Stimulated activated CD8-positive, alpha-beta memory T cell treated with anti-CD3 and anti-CD28 coated beads, Interleukin-2, amount 100 ng/mL, for 1 hour (primary cell): ENCODE measurements at places on chromosomes 1 and 21.

DNA sequence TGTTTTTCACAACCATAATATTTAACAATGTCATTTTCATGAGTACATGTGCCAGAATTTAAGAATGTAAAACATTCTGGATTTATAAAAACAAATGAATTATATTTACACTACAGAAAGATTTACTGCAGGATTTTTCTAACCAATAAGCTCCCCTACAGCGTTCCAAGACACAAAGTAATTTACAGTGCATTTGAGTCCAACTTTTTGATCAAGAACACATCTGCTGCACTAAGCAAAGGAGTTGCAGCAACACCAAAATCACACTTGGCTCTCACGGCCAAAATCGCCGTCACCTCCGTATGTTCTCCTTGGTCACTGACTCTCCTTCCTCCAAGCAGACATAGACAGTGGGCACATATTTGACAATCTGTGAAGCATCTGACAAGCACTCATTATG, 7.7 kb downstream of the VPS26C start:
- no peak for DNase-seq

GRCh38 chr1:13813398-13814012, 113.5 kb downstream of the PRDM2 start:
- DNase-seq = peak; percentile 19

DNA sequence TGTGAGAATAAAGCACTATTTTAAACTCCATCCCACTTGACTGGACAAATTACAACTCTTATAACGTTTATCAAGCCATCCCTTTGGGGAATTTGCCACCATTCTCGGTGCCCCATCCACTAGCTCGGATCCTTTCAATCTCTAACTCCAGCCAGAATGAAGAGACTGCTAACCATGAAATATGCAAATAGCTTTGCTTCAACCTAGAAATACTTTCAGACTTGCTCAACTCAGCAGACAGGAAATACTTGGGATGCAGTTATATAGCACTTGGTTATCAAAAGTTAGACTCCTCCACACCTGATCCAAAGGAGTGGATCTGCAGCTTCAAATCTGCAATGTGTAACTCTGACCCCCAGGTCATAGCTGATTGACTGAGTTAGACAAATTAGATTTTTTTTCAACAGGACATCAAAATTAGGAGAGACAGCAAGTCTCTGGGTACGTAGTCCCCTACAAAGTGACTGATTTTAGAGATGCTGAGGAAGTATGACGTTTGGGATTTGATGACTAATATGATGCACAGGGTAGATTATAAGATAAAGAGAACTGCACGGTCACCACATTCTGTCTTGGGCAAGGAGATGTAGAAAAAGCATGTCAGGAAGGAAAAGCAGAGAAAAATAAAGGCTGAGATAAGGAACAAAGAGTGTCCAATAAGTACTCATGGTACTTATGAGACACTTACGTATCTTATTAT, 496.0 kb downstream of the AGBL4 start:
- DNase-seq = no peak

DNA sequence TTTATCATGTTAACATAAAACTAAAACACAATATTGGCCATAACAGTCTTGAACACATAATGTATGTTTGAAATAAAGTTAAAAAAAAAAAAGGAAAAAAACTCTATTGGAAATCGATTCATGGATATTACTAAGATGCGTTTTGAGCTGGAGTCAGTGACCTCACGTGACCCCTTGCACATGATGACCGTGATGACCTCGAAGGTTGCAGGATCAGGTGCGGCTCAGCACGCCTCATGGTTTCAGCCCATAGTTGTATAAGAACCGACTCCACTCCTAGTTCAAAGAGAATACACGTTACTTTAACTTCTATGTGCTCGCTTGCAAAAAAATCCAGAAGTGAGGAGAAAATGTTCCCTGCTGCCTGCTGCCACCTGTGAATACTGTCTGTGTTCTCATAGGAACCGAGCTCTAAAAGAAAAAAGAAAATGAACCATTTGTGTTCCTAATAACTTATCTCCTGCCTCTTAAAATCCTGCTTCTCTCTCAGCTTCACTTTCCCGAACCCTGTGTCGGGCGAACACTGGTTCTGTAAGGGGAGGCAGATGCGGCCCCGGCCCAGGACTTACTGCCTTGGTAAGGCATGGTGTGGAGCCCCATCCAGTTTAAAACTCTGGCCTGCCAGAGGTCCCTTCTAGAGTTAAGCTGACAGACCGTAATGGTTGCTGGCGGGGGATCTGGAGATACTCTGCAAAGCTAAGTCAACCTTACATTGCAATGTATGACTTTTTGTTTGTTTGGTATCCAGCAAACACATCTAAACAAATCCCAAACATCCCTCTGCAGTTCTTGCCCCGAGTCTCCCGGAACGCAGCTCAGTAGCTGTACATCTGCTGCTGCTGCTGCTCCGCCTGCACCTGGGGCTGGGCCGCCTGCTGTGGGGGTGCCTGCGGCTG, 33.8 kb upstream of the RIPK4 start:
- no peak for DNase-seq

DNA sequence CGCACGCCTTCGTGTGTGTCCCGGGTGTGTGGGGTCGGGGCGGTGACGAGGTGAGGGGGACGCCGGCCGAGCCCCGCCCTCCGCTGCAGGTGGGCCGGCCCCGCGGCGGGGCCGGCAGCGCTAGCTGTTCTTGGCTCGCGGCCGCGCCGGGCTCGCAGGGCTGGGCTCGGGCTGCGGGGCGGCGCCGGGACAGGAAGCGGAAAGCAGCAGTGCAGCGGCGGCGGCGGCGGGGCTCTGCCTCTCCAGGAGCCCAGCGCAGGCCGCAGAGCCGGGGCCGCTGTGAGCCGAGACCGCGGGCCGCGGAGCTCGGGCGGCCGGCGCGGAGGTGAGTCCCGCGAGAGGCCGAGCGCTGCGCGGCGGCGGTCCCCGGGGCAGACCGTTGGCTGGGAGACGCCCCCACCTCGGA, at the start of gene VANGL1:
Gene VANGL1 (plus strand): TSS at position 209 of the 406 bp plus-strand sequence. CDS start 9,444 bp downstream, outside the sequence.
- DNase-seq = no peak

GRCh38 chr1:44787506-44787905, 464 bp downstream of the BEST4 start:
- DNase-seq = no peak

DNA sequence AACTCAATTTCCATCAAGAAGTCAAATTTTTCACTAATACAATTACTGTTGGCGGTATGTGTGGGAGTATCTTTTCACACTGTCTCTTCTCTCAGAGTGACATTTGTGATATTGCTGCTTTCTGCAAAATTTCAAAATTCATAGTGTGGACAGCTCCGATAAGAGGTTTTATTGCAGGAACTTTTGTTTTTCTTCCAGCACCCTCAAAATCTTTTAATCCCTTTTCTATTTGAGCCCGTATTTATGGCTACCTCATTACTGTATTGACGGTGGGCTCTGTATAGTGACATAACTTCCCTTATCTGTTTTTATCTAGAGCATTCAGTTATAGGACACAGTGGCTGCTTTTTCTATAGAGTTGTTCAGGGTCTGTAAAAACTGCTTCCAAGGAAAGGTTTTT, 794.4 kb upstream of the TMPRSS15 start:
- DNase-seq = no peak

- DNase-seq = no peak
Measured at GRCh38 chr1:195831789-195832188, 776.5 kb downstream of the KCNT2 start.

GRCh38 chr1:32568929-32569328, 29.7 kb downstream of the ZBTB8A start:
- DNase-seq = no peak

GRCh38 chr1:221239792-221240191, 360.5 kb downstream of the HLX start:
- DNase-seq = no peak

DNA sequence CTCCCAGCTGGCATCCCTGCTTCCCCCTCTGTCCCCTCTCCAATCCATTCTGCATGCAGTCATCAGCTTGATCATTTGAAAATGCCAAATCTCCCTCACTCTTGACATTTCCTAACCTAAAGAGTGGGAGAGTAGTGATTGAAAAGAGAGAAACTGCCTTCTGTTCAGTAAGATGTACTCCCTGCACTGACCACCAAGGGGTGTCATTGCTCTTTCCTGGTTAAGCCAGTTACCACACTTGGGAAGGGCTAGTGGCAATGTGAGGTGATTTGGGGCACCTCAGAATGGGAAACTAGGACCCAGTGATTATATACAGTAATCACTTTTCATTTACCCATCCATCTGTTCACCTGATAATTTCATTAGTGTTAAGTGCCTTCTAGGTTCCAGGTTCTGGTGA, 6.9 kb upstream of the TMEM269 start:
- no peak for DNase-seq

DNA sequence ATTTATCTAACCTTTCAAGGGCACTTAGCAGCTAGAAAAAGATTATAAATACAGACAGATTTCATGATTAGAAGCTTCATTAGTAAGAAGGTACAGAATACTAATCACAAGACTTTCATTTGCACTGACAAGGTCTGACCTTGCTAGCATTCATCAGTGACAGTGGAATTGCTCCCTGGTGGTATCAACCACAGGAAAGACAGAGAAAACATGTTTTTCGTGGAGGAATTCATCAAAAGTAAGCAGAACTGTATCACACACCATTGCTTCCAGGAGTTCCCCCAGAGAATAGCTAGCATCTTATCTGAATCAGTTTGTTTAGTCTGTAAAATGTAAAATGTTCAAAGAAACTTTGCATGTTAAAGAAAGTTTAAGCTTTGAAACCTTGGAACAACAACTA, 20.6 kb upstream of the CRB1 start:
- DNase-seq = no peak

GRCh38 chr1:108877348-108878159, 769 bp downstream of the GPSM2 start:
- DNase-seq = no peak

- DNase-seq = no peak
Measured at GRCh38 chr21:36803816-36804439, 105.0 kb downstream of the SIM2 start.

- no peak for DNase-seq
Measured at GRCh38 chr1:212034516-212035122, 738 bp downstream of the INTS7 start.

GRCh38 chr1:50681931-50682330, 258.7 kb upstream of the DMRTA2 start:
- no peak for DNase-seq

GRCh38 chr1:25711555-25712298, 88.3 kb upstream of the SELENON start:
- DNase-seq = peak; percentile 26

- peak; percentile 43 for DNase-seq
Measured at GRCh38 chr1:229661022-229661877, 35.2 kb downstream of the URB2 start.

- no peak for DNase-seq
Measured at GRCh38 chr1:46676531-46676930, 4.9 kb downstream of the TEX38 start.

DNA sequence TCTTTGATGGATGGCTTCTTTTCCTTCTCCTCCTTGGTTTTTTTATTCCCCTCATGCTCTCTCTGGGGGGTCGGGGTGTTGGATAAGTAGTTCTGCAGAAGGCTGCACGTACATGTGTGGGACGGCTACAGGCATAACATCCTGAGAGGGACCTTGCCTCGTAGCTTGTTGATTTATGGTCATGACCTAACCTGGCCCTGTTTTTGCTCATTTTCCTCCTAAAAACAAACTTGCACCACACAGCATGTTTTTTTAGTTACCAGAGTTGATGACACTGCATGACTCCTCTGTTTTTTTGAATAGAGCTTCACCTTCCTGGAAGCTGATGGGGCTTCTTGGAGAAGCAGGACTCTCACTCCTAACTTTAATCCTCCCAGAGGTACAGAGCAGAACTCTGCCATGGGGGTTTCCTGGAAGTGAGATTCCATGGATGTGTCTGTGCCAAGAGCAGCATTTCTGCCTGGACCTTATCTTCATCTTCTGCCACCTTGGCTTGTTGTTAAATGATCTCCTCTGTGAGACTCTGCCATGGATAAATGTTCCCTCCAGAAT, 114.7 kb downstream of the PAPPA2 start:
- DNase-seq = no peak

- DNase-seq = no peak
Measured at GRCh38 chr1:66296370-66296769, 237.6 kb upstream of the SGIP1 start.

DNA sequence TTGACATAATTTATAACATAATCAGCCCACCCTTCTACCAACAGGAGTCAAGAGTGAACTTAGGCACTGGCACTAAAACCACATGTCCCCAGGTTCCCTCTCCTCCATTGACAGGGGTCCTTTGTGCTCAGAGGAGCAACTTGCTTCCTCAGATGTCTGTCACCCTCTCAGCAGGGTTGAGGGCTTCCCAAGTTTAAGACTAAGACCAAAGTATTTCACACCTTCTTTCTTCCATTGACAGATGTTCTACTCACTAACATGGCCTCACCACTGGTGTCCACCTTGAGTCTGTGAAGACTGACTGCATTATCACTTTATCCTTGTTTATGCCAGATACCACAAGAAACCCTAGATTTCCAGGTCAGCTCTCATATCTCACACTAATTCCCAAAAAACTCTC, 56.5 kb downstream of the CCDC18 start:
- no peak for DNase-seq

GRCh38 chr21:35048706-35049617, at the start of gene RUNX1:
TSS of gene RUNX1 (minus strand) at chr21:35049302.
- peak; percentile 55 for DNase-seq

DNA sequence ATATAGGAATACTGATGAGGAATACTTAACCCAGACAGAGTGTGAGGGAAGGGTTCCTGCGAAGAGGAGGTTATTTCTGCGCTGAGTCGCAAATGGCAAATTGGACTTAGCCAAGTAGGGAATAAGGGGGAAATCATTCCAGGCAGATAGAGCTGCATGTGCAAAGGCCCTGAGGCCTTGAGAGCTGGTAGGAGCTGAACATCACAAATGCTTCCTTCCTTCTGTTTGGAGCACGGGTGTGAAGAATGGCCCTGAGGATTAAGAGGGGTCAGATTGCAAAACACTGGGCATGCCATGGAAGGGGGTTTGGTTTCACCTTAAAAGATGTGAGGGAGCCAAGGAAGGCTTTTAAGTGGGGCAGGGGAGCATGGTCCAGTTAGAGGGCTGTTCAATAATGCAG, 12.4 kb downstream of the IER5 start:
- no peak for DNase-seq
